NCI-H1694 (cell line): ENCODE measurements at places on chromosomes 11 and 22.

DNA sequence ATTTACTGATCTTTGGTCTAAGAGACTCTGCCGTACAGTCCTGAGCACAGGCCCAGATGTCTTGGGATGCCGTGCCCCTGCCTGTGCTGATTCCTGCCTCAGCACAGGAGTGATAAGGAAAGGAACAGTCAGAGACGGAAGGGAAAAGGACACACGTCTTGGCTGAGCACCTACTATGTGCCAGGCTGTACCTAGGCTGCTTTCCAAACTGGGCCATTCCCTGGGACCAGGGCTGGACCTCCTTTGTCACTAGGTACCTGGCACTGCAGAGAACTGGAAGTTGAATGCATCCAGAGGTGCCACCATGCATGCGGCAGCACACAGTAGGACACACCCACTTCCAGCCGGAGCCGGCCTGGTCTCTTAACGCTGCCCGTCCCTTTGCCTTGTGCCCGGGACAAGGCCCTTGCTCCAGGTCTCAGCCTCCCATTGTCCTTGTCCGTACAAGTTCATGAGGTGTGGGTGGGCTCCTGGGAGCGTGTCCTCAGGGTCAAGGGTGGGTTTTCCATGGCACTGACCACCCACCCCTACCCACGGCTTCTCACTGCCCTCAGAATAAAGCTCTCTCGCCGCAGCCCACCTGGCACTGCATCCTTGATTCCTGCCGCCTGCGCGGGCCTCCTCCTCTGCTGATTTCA lies 1.1 kb upstream of the SSTR3 start:
- DNase-seq, result no peak

DNA sequence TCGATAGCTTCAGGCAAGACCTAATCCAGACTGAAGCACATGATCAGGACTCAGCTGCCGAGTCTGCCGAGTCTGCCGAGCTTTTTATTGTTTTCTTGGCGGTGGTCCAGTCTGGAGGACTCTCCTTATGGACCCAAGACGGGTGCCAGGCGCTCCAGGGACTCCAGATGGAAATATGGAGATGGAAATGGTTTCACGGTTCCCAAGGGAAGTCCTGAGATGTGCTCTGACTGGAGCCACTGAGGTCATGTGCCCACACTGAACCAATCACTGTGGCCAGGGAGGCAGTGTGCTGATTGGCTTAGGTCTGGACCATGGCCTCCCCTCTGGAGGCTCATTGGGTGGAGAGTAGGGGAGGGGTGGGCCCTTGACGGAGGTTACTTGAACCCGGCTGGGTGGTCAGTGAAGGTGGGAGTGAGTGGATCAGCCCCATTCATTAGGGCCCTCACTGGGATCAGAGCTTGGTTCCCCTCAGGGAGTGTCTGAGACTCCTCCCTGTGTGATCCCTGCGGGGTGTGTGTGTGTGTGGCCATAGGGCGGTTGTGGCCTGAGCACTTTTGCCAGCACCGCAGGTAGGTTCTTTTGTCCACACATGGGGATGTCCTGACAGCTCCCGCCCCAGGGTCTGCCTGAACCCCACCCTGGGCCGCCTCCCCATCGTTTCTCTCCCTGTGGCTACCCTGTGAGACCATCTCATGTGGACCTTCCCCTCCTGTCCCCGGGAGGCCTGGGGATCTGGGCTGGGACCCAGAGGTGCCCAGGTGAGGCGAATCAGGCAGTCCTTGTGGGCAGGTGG lies 14.0 kb downstream of the RPS6KA4 start:
- peak; percentile 98 for DNase-seq

- peak; percentile 77 for DNase-seq
Observed at GRCh38 chr22:43388420-43388851, 23.4 kb upstream of the MPPED1 start.

DNA sequence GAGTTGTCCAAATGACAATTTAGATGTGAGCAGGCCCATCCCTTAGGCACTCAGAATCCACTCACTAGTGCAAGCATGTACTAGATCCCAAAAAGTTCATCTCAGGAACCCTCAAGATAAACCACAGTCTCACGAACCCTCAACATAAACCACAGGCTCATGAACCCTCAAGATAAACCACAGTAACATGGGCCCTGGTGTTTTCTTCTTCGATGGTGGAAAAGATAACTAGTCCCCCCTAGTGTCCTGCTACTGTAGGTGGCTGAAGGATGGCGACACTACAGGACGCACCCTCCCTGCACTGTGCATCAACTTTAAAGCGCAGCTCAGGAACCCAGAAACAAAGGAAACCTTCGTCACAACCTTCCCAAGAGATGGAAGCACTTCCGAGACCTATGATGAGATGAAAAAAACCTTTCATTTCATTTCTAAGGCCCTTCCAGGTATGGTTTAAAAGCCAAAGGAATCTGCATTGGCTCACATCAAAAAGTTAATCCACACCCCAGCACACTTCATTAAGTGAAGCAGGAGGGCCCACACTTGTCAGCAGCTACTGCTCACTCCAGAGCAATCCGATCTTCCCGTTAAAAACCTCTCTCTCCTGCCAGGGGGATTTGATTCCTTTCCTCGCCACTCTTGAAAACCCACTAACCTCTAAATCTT lies 2.4 kb downstream of the LARGE1 start:
- no peak for DNase-seq

- no peak for DNase-seq
Observed at GRCh38 chr11:9625162-9625561, 38.7 kb upstream of the SWAP70 start.

- no peak for DNase-seq
Observed at GRCh38 chr22:24310969-24311368, 40.3 kb downstream of the SPECC1L start.

GRCh38 chr22:35064664-35065063 lies 1.3 kb upstream of the ISX start:
- DNase-seq, result no peak

GRCh38 chr11:130400781-130401483 lies 27.5 kb downstream of the ADAMTS8 start:
- no peak for DNase-seq

DNA sequence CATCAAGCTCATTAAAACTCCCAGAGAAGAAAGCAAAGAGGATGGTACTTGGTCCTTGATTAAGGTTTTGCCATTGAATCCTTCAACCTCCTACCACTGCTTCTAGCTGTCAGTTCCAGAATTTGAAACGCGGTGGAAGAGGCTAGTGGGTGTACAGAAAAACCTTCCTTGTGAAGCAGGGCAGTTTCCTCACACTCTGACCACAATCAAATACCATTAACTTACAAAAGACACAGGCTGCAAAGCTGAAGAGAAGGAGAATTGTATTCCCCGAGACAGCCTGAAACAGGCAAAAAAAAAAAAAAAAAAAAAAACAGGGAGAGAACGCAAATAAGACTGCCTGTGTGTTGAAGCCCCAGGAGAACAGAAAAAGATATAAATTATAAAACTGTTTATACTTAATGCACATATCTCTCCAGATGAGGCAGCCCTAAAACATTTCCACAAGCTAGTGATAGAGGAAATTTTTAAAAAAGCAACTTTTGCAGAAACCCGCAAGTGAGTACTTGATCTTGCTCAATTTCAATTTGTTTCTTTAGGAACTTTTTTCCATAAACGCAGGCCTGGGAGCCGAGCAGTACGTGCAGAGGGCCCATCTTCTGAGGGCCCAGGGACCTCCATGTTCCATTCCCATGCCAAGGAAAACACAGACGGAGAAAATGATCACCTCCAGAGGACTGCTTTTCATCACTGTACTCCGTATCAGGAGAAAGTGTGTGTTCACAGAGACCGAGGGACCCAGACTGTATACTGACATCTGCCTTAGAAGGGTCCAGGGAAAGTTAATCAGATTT lies 218.7 kb upstream of the BLID start:
- DNase-seq, result no peak

DNA sequence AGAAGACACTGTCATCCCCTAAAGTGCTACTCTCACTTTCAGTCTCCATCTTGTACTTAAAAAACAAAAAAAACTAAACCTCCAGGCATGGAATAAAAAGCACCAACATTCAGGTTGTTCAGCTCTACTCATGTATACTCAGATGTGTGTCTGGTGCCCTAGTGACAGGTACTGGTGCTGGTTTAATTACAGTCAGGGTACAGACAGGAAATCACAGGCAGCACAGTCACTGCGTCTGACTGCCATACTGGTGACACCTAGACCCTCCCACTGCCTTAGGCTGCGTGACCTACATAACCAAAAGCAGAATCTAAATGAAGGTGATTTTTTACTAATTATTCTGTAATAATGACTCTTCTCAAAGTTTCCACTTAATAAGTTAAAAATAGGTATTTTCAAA lies at the start of gene ARHGAP32:
ARHGAP32 (minus strand) TSS at position 176 of the 400 bp plus-strand sequence; CDS start at position 49, 127 bp downstream.
- DNase-seq, result no peak

DNA sequence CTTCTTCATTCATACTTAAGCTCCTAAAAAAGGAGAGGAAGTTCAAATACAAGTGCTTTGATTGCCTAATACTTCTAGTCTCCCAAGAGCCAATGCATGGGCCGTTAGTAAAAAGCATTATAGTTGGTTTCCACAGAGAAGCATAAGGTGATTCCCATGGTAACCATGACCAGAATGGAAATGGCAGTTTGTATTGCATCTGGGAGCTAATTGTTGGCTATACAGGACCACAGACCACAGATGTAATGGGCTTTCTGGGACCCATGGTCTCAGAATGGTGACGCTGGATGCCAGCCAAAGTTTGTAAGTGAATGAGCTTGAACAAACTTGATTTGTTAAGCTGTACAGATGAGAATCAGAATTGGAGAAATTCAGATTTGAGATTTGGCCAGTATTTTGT lies 333.9 kb upstream of the C11orf87 start:
- no peak for DNase-seq

DNA sequence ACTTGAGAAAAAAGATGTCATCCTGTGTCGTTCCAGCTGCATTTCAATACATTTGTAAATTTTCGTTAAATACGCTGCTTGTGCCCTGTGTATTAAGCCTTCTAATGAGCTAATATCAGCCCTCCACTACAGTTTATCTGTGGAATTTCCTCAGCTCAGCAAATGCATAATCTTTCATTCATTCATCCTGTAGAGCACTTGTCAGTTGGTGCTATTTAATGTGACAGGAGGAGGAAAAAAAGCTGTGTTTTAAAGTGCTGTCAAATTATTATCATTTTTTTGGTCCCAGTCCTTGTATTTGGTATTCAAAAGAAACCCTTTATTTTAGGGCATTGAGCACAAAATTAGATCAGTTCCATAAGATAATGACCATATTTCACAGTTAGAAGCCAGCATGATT lies 184.7 kb downstream of the FAT3 start:
- DNase-seq, result no peak

- DNase-seq, result no peak
Observed at GRCh38 chr11:134512061-134512460, 100.0 kb upstream of the B3GAT1 start.

- no peak for DNase-seq
Observed at GRCh38 chr11:64259533-64260067, 8.3 kb downstream of the PLCB3 start.

DNA sequence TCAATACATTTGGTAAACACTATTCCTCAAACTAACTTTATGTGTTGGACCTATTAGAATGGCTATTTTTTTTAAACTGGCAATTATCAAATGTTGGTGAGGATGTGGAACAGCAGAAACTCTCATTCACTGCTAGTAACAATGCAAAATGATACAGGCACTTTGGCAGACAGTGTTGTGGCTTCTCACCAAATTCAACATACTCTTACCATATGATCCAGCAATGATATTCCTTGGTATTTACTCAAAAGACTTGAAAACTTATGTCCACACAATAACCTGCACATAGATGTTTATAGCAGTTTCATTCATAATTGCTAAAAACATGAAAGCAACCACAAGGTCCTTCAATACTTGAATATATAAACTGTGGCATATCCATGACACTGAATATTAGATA lies 112.5 kb upstream of the TP53AIP1 start:
- DNase-seq, result no peak

GRCh38 chr11:8242118-8242475 lies 21.6 kb downstream of the LMO1 start:
- no peak for DNase-seq

GRCh38 chr22:45051946-45052345 lies 42.1 kb upstream of the PHF21B start:
- no peak for DNase-seq

DNA sequence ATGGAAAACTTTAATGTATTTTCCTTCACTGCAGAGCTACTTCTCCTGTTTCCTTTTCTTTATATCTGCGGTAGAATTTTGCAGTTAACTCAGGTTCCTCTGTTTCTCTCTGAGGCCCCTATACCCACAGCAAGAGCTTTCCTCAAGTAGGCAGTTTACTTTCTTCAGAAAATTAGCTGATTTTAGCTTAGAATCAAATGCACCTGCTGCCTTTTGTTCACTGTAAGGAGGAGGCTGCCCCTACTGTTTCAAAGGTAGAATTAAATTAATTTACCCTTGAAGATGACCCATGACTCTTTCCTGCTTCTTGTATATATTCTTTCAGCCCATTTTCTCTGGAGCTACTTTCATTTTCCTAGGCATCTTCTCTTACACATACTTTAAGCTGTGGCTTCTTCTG lies 68.7 kb upstream of the GDPD4 start:
- DNase-seq, result no peak

- no peak for DNase-seq
Observed at GRCh38 chr11:59865031-59865430, 1.3 kb downstream of the TCN1 start.

- DNase-seq, result peak; percentile 38
Observed at GRCh38 chr11:76318744-76319384, 62.1 kb downstream of the THAP12 start.

DNA sequence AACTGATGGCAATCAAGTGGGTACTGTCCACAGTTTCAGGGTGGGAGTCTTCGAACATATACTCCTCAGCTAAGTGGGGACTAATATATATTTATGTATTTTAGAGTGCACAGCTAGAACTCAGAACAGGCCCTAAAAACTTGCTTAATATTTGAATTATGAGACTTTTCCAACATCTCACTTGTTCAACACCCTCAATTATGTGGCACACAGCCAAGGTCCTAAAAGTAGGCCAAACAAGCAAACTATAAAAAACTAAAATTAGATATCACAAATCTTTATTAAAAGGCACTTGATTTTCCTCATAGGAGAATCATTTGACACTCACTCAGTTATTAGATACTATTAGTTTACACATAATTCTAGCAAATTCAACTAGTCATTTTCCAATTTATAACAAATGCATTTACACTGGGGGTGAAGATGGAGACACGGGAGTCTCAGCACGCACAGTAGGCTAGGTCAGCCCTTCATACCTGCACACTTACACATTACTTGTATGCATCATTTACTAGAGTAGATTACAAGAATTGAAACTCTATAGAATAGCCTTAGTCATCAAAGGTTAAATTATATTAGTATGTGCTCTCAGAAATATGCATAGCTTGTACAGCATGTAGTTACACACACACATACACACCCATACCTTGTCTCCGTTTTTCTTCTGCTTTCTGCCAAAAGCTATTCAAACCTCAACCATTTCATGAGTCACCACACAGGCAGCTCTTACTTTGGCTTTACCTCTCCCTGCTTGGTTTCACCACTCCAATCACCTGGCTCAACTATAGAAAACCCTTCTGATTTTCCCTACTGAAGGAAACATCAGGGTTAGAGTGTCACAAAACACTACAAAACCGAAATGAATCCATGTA lies 171.5 kb downstream of the SBF2 start:
- DNase-seq, result no peak
